ENCODE measurements at places on chromosomes 13 and 19. TPM values are rescaled to one million over a fixed set of nuclear protein-coding genes. Genes with fewer than 3 reads are reported as not detected.

The NDUFB7 gene
- 180 TPM for total RNA-seq

The SYNE4 gene
- total RNA-seq, result 1.1 TPM

The APC2 gene
- total RNA-seq, result 11.9 TPM

The SMIM7 gene
- 70.7 TPM for total RNA-seq

The LILRA6 gene
- 0.08 TPM for total RNA-seq

The FFAR3 gene
- total RNA-seq, result not detected

The ZNF573 gene
- 13.3 TPM for total RNA-seq

The ZNF585A gene
- total RNA-seq, result 23.4 TPM

The LMTK3 gene
- total RNA-seq, result 10.6 TPM

The ADGRE3 gene
- total RNA-seq, result not detected

The PLPP2 gene
- 67.0 TPM for total RNA-seq

The CYP2F1 gene
- total RNA-seq, result not detected

The MYDGF gene
- 78.1 TPM for total RNA-seq

The NR2C2AP gene
- 42.1 TPM for total RNA-seq

The GRK1 gene
- total RNA-seq, result 1.8 TPM

The CGB8 gene
- not detected for total RNA-seq

GRCh38 chr13:111999352-111999751, 67.6 kb upstream of the SOX1 start:
- no peak for DNase-seq

- no peak for DNase-seq
These were observed 5.1 kb upstream of the ZNF77 start for GRCh38 chr19:2949939-2950285.

- DNase-seq, result no peak
These were observed 36.1 kb upstream of the USPL1 start for GRCh38 chr13:30581582-30581981.

- no peak for DNase-seq
These were observed 667 bp downstream of the ZNF878 start for GRCh38 chr19:12052091-12052496.

- DNase-seq, result no peak
These were observed 27.0 kb downstream of the NFIX start for GRCh38 chr19:13022111-13022858.

GRCh38 chr13:41995946-41996345, 35.0 kb upstream of the VWA8 start:
- no peak for DNase-seq

DNA sequence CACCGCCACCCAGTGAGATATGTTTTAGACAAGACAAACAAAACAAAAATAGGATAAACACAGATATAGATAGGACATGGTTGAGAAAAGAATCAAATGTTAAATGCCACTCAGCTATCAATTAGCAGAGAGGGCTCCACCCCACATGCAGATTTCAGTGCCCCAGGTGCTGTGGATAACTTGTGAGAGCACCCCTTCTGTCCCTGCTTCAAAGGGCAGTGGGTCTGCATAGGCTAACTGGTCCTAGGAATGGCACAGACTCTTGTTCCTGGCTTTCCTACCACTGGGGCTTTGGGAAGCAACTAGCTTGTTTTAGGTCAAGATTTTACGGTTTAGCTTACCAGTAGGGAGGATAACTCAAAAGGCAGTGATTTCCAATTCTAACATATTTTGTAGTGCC, 460.3 kb downstream of the TSHZ3 start:
- DNase-seq, result no peak

DNA sequence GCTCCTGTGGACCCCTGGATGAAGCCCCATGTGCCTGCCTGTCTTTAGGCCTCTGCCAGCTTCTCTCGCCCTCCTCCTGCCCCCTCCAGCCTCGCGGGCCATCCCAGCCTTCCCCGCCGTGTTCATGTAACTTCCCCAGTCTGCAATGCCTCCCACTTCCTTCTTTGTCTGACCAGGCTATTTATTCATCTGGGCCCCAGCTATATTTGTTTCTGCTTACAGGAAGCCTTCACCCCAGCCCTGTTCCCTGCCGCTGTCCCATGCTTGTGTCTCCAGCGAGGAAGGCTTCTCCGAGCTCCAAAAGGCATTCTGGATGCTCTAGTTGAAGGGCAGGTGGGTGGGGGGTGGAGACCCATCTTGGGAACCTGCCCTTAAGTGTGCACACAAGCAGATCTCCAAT, 7.9 kb upstream of the C3 start:
- DNase-seq, result no peak

GRCh38 chr19:54481326-54481930, 8.3 kb upstream of the CDC42EP5 start:
- DNase-seq, result no peak

GRCh38 chr13:29522044-29522685, 73.3 kb downstream of the SLC7A1 start:
- no peak for DNase-seq

- DNase-seq, result no peak
These were observed 182.6 kb upstream of the IRS2 start for GRCh38 chr13:109968876-109969577.

GRCh38 chr19:56105090-56105701, 15.9 kb downstream of the ZNF787 start:
- no peak for DNase-seq

DNA sequence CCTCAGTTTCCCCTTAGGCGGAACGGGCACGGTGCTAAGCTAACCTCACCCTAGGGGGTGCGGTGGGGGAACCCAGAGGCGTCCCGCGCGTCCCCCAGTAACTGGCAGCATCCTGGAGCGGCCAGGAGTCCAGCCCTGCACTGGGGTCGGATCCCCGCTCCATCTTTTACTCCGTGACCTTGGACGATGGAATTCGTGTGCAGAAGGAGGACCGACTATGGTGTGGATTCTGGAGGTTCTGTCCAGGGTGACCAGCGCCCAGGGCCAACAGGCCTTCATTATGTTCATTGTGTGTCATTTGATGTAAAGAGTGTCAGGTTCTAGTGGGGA, 630 bp downstream of the SPPL2B start:
- DNase-seq, result no peak

DNA sequence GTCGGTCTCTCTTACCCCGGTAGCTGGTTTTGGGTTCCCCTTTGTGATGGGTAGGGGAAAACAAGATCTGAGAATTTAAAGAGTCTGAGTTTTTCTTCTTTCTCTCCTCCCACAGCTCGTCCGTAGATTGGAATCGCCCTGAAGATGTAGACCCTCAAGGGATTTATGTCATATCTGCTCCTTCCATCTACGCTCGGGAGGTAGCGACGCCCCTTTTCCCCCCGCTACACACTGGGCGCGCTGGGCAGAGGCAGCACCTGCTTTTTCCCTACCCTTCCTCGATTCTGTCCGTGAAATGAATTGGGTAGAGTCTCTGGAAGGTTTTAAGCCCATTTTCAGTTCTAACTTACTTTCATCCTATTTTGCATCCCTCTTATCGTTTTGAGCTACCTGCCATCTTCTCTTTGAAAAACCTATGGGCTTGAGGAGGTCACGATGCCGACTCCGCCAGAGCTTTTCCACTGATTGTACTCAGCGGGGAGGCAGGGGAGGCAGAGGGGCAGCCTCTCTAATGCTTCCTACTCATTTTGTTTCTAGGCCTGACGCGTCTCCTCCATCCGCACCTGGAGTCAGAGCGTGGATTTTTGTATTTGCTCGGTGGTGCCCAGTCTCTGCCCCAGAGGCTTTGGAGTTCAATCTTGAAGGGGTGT, 7.1 kb upstream of the SELENOV start:
- no peak for DNase-seq

GRCh38 chr19:13097033-13097462, 5.6 kb downstream of the LYL1 start:
- no peak for DNase-seq

DNA sequence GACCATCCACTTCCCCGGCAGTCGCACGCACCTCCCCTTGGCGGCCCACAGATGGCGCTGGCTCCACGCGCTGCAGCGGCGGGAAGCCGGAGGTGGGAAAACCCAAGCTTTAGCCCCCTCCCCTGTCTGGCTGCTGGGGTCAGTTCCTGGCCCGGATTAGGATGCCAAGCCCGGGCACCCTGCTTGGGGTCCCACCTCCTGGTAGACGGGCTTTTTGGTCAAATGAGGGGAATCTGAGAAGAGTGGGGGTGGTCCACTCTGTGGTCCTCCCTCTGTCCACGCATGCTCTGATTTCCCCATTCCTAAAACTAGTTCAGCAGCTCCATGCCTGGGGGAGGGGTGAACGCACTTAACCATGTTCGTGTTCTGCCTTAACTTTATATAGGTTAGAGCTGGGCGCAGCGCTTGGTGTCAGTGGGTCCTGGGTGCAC, 8.1 kb upstream of the ADGRE2 start:
- no peak for DNase-seq

GRCh38 chr13:26435646-26436045, 121.8 kb upstream of the WASF3 start:
- DNase-seq, result no peak

GRCh38 chr13:100506154-100506553, 82.4 kb downstream of the GGACT start:
- no peak for DNase-seq

DNA sequence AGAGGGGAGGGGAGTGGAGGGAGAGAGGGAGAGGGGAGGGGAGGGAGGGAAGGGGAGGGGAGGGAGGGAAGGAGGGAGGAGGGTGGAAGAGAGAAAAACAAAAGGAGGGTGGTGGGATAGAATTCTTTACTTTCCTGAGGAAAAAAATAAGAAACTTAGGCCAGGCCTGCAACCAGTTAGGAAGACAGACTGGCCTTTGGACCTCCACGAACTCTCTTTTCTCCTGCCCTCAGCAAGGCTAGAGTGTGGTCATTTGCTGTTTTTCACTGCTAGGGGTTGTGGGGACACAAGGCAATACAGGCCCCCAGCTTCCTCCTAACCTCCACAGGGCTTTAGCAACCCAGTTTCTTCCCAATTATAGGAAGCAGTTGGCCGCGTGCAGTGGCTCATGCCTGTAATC, 4.2 kb downstream of the CCDC8 start:
- DNase-seq, result no peak

DNA sequence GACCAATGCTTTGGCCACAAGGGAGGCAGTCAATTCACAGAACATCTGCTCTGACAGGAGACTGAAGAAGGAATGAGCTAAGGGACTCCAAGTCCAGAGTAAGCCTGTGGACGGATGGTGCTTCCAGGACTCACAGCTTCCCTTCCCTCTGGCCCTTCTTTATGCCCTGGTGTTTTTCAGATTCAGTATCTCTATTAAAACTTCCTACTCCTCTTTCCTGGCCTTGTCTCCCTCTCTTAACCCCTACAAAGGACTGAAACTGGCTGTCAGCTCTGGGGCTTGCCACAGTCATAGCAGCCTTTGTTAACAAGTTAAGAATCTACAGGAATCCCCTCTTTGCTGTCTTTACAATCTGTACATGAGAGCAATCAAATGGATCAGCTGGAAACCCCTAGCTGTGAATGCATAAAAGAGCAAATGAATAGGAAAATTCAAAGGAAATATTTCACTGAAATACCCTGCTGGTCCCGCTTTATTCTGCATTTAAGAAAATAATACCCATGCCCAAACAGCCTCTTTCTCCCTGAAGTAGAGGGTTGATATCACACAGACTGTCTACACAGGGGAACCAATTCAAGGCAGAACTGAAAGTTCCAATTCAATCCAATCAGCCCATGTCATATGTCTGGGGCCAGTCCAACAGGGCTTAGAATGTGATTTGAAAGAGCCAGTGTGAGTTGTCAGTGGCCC, 192.3 kb downstream of the MZT1 start:
- no peak for DNase-seq

GRCh38 chr19:24059563-24060295, 27.3 kb upstream of the ZNF254 start:
- DNase-seq, result no peak

DNA sequence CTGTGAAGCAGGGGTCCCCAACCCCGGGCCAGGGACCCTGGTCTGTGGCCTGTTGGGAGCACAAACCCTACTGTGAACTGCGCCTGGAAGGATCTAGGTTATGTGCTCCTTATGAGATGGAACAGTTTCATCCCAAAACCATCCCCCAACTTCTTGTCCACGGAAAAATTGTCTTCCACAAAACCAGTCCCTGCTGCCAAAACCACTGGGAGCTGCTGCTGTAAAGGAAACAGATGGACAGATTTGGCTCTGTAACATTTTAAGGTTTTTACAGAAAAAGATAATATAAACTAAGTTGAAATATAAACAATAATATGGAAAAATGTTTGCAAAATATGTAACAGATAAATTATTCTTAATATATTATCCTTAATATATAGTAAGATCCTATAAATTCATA, 73.7 kb downstream of the COG6 start:
- DNase-seq, result no peak

DNA sequence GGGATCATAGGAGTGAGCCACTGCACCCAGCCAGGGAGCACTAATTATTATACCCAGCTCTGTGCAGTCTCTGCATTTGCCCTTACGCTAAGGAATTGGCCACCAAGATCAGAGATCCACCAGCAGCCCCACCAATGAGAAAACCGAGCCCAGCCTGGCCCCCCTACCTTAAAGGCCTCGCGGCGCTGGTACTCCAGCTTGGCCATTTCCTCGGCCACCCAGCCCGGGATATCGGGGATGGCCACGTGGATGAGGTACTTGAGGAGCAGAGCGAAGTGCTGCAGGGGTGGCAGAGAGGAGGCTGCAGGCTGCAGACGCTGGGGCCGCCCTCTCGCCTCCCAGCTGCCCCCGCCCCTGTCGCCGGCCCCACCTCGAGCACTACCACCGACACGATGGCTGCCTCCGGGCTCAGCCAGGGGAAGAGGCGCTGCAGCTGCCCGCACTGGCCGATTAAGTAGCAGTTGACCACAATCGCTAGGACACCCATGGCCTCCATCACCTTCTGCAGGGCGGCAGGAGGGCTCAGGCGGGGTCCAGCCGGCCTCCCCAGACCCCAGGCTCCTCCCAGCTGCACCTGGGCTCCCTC, 7.5 kb downstream of the ANO8 start:
- DNase-seq, result no peak

GRCh38 chr19:17469092-17469480, 1.2 kb upstream of the SLC27A1 start:
- DNase-seq, result no peak

- no peak for DNase-seq
These were observed 64.5 kb downstream of the CHST8 start for GRCh38 chr19:33686262-33686661.

GRCh38 chr19:46802152-46802551, 13.8 kb upstream of the SLC1A5 start:
- no peak for DNase-seq

DNA sequence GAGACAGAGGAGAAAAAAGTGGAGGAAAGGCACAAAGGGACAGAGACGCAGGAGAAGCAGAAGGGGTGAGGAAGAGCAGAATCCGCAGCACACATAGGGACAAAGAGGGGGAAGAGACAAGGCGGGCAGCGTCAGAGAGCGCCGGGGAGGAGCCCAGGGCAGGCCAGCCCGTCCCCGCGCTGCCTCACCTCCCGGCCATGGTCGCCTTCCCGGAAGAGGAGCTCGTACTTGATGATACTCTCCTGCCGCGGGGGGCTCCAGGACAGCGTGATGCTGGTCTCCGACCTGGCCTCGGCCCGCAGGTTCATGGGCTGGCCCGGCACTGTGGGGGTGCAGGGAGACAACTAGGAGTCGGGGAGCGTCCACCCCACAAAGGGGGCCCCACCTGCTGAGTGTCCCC, 100.6 kb downstream of the PTPRS start:
- DNase-seq, result no peak

DNA sequence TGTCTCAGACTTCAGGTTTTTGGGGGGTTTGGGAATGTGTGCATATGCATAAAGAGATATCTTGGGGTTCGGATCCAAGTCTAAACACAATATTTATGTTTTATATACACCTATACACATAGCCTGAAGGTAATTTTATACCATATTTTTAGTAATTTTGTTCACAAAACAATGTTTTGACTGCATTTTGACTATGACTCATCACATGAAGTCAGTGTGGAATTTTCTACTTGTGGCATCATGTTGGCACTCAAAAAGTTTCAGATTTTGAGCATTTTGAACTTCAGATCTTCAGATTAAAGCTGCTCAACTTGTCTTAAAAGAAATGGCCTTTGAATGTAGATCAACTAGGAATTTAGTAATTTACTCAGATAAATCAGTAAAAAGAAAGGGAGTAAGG, 712.9 kb upstream of the GPC6 start:
- DNase-seq, result no peak

Data from Panc1 (cell line).